Suppressor macrophage (primary cell): ENCODE measurements at places on chromosomes 2 and 18.

GRCh38 chr2:19545507-19545906 lies 187.1 kb upstream of the OSR1 start:
- DNase-seq, result no peak

GRCh38 chr2:240322231-240322955 lies 113.1 kb upstream of the GPC1 start:
- DNase-seq, result no peak

DNA sequence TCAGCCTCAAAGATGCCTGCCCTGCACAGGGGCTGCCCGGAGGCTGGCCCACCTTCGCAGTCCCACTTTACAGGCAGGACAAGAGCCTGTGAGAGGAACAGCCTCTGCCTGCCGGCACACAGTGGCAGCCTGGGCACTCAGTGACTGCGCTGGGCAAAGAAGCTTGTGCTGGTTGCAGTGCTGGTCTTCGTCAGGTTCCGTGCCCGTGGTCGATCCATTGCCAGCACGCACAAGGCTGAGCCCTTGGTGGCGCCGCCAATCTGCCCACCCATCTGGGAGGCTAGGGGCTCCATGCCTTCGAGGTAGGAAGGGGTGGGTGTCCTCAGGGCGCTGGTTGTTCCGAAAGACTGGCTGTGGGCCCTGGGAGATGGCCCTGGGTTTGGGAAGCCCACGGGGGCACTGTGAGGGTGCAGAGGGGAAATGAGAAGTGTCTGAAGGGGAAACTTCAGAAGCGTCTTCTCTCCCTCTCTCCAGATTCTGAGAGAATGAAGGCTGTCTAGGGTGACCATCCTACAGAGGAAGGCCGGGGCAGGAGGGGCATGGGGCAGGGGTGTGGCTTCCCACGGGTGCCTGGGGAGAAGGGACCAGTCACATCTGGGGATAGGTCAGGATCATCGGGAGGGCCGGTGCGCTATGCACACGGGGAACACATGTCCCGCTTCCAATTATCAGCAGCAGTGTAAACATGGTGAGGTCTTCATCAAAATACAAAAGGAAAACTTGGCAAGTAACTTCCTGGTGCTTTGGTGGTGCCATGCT lies 49.1 kb upstream of the HS6ST1 start:
- no peak for DNase-seq

GRCh38 chr2:219603771-219604170 lies 6.1 kb downstream of the STK11IP start:
- DNase-seq, result peak; percentile 55

- no peak for DNase-seq
Observed at GRCh38 chr18:34023471-34023870, 201.2 kb downstream of the NOL4 start.

- no peak for DNase-seq
Observed at GRCh38 chr2:152462779-152463178, 127.8 kb downstream of the FMNL2 start.

DNA sequence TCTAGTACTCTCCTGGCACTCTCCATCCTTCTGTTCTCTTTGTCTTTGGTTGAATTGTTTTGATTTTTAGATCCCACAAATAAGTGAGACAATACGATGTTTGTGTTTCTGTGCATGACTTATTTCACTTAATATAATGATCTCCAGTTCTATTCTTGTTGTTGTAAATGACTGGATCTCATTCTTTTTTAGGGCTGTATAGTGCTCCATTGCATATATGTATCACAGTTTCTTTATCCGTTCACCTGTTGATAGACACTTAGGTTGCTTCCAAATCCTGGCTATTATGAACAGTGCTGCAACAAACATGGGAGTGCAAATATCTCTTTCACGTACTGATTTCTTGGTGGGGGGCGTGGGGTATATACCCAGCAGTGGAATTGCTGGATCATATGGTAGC lies 245.0 kb downstream of the ADCYAP1 start:
- DNase-seq, result no peak

DNA sequence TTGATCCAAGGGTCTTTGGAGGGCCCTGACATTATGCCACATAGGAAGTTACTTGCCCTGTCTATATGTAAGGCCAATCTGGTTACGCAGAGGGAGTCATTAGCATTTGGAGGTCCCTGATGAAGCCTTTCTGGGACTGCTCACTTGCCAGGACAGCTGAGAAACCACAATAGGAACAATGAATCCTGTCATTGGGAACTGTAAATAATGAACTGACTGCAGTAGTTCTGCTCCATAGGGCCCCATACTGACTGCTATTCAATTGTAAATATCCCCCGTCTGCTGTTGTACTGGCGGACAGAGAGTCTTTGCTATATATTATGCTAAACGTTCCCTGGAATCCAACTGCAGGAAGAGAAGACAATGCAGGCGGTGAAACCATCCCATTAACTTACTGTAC lies 149.4 kb upstream of the DCC start:
- DNase-seq, result no peak

GRCh38 chr18:332721-333510 lies 65.1 kb upstream of the THOC1 start:
- no peak for DNase-seq

DNA sequence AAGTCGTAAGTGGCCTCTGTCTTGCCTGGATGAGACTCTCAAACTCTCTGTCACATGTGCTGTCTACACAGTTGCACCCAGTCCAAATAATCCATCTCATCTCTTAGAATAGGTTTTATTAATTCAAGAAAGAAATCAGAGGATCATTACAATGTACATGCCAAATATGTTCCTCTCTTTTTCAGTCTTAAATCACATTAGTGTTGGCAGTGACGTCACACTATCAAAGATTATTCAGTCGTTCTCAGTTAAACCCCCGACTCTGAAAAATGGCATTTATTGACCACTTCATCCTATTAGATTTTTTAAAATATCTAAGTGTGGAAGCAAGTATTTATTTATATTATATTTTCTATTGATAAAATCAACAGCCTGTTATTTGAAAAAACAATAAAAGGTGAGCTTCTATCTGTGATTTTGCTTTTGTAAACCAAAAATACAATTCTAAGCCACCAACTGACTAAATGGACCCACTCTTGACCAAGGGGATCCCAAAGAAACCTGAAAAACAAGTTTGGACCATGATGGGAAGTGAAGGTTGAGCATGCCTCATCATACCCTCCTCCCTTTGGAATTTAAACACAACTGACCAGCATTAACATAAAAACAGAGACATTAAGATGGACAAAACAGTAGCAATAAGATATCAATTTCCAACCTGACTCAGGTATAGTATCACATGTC lies 1894.4 kb upstream of the LRRTM1 start:
- no peak for DNase-seq

- DNase-seq, result no peak
Observed at GRCh38 chr2:183229386-183229785, 105.1 kb downstream of the NUP35 start.

DNA sequence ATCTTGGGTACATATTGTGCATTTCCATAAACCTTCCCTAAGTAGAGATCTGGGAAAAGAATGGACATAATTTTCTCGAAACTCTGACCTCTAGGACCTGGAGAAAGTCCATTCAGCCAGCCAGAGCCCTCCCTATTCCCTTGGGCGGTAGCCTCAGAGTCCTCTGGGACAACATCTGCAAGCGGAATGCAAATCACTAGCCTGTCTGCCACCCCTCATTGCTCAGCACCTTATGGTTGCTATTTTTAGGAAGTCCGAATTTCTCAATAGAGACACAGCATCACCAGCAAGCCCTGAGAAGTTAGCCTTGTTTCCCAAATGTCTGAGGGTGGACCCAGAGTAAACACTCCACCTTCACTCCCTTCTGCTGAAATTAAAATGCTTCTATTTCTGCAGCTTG lies 17.6 kb upstream of the CD28 start:
- DNase-seq, result peak; percentile 73

- DNase-seq, result no peak
Observed at GRCh38 chr2:122007577-122007976, 252.1 kb downstream of the TSN start.

- no peak for DNase-seq
Observed at GRCh38 chr2:230346921-230347533, 20.0 kb downstream of the SP140L start.

DNA sequence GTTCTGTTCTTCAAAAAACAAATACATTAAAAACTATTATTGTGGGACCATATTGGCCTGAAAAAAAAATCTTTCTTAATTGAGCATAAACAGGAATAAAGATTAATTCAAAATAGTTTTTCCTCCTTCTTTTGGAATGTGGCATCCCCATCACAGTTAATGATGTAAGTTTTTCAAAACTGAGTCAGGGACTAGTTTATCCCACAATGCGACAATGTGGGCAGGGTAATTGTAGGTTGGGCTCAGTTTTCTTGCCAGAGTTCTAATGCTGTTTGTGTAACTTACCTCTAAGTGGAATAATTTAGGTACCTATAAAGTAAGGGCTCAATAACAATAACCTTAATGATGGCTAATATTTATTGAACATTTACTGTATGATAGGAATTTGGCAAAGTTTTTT lies 82.0 kb downstream of the PMS1 start:
- no peak for DNase-seq

DNA sequence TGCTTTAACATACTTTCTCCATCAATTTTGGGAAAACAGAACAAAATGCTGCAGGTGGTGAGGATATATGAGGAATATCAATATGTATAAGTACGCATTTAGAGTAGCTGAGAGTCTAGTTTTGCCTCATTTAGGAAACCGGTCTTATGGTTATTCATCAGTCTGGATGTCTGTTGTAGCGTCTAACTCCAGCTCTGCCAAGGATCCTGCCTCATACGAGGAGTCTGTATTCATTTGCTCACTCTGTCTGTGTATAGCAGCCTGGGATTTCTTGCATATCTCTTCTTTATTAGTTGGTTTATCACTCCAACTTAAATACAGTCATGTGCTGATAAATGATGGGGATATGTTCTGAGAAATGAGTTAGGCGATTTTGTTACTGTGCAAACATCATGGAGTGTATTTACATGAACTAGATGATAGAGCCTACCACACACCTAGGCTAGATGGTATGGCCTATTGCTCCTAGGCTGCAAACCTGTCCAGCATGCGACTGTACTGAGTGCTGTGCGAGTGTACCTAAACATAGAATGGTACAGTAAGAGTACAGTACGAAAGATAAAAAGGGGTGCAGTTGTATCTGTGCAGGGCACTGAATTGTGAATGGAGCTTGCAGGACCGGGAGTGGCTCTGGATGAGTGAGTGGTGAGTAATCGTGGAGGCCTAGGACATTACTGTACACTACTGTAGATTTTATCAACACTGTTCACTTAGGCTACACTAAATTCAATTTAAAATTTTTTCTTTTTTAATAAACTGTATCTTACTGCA lies 148.1 kb downstream of the ZNF407 start:
- DNase-seq, result no peak

DNA sequence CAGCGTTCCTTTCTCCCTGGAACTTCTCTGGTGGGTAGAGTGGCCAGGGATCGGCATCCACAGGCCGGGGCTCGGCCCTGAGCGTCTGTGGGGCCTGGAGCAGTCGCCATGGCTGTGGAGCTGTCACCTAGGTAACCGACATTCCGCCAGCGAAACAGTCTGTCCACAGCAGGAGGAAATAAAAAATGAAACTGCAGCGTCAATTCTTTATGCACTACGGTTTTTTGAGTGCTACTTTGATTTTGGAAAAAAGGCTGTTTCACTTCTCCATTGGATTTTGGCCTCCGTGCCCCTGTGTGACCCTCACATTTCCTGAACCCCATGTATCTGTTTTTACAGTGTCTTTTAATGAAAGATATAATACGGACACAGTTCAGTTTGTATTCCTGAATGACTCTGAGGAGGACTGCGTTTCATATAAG lies 163.4 kb downstream of the LDLRAD4 start:
- DNase-seq, result peak; percentile 86

DNA sequence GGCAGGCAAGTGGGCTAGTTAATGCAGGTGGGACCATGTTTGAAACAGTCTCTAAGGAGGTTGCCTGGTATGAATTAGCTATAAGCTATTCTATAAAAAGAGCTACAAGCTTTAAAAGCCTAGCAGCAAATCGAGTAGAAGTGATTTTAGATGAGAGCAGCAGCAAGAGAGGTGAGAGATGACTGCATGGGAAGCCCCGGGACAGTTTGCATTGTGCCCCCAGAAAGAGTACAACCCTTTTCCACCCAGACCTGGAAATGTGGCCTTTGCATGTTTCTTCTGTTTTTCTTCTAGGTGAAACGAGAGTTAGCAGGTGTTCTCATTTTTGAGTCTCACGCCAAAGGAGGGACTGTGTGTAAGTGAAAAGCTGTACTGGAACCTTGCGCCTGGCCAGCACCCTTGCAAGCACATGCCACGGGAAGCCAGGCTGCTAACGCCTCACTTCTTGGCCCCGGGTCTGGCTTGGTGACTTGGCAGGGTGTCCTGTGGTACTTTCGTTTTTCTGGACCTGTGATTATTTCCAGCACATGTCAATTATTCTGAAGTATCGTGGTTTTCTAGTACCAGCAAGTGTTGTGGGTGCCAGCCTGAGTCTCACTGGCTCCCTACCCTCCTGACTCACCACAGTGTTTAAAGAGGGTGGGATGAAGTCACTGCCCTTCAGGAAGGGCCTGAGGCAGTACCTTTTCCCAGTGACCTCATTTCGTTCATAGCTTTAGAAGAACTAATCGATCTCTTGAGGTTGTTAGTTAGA lies 90.3 kb upstream of the MAP3K20 start:
- DNase-seq, result peak; percentile 49

- DNase-seq, result peak; percentile 39
Observed at GRCh38 chr2:48250943-48251342, 279.0 kb upstream of the STON1 start.

DNA sequence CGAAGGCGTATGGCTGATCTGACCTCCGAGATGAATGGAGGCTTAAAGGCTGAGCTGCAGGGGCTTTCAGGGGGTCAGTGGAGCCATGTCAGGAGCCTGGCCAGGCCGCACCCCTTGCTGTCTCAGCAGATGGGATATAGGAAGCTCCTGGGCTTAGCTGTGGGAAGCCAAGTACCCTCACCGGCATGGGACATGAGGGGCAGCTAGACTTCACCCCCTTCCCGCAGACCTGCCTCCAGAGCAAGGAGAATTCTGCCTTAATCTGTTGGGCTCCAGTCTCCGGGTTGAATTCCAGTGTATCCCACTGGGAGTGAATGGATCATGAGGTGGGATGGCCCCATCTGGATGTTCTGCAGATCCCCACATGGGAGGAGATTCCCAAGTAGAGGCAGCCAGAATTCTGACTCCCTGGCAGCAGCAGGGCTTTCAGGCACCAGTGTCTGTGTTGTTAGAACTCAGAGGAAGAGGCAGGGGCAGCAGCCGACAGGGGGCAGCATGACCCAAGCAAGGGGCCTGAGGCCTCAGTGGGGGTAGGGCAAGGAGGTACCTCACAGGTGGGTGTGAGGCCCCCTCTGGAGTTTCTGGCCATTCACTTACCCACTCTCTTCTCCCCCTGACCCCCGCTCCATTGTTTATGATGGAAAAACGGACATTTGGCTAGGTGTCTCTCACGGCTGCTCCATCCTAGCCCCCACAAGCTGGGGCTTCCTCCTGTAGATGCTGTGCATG lies 19.1 kb downstream of the CAPG start:
- peak; percentile 80 for DNase-seq
